ENCODE measurements at places on chromosomes 16 and 17.

DNA sequence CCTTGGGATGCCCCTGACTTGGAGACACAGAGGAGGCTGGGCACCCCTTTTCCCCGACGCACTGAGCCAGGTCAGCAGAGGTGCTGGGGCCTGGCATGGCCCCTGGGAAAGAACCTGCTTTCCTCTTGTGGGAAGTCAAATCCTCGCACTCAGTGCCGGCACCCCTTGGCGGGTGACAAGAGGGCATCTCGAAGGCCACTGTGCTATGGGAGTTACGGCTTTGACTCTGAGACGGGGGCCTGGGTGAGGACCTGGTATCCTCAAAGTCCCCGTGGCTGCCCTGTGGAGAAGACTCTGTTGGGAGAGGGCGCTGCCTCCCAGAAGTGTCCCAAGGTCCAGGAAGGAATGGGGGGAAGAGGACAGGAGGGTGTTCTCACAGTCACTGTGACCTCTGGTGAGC is 117.0 kb downstream of the METRNL start:
- DNase-seq: no peak

DNA sequence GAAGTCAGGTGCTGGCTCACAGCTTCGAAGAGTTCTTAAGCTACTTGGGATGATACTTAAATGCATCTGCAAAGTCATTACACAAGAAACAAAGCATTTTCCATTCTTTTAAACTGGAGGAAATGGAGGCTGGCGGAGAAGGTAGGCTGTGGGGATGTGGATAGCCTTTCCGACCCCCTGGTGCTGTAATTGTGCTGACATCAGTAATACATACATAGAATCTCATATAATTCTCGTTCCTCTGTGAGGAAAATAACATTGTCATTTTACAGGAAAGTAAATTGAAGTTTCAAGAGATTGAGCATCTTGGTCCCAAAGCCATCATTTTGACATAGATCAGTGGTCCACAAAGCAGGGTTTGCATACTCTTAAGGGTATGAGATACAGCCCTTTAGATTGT is 39.5 kb downstream of the UTP18 start:
- DNase-seq: no peak

DNA sequence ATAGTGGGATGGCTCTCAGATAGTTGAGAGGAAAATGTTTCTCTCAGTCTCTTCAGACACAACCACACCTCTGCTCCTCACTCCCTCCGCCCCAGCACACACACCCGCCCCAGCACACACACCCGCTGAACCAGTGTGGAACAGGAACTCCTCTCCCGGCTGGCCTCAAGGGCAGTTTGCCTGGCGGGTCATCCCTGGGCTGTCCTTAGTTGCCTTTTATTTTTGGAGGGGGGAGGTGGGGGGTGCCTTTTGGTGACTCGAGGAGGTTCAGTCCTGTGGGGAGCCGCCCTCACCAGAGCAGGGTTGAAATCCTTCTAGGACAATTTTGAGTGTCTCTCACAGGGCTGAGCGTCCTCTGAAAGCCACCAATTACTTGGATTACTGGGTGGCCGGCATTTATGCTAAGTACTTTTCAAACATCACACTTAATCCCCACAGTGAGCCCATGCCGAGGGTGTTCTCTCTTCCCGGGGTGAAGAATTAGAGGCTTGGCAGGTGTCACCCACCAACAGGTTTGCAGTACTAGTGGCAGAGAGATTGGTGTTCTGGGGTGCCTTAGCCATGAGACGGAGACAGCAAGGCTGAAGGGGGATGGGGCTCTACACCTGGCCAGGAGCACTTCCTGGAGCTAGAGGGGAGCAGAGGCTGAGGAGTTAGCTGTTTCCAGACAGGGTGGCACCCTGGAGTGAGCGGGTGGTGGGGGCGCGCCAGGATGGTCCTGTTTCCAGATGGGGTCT is 2.8 kb downstream of the RASD1 start:
- DNase-seq: no peak

GRCh38 chr17:3944485-3945388 is 19.5 kb downstream of the ATP2A3 start:
- peak; percentile 41 for DNase-seq

- no peak for DNase-seq
Observed at GRCh38 chr17:73511719-73512115, 132.5 kb downstream of the SDK2 start.

- DNase-seq: no peak
Observed at GRCh38 chr16:90026135-90026534, 6.9 kb upstream of the DBNDD1 start.

GRCh38 chr16:52827456-52827855 is 225.2 kb downstream of the CHD9NB start:
- no peak for DNase-seq

DNA sequence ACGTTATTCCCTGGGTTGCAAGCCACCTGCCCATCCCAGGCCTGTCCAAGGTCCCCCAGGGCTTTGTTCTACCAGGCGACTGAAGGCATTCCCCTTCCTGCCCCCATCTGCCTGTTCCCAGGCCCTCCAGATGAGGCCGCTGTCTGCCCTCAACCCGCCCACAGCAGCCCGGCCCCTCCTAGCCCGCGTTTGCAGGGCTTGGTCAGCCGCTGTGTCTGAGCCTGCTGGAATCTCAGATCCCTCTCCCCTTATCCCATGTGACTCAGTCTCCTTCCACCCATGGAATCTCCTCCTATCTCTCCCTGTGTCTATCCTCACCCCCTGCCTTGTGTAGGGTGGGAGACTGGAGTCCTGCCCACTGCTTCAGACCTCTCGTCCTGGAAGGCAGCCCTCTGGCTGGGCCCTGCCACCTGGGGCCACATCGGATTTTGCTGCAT is 186.0 kb upstream of the TNRC6C start:
- DNase-seq: peak; percentile 21

- peak; percentile 2 for DNase-seq
Observed at GRCh38 chr17:48457080-48457836, 27.2 kb upstream of the SKAP1 start.

GRCh38 chr16:80233097-80233835 is 307.5 kb upstream of the DYNLRB2 start:
- no peak for DNase-seq

DNA sequence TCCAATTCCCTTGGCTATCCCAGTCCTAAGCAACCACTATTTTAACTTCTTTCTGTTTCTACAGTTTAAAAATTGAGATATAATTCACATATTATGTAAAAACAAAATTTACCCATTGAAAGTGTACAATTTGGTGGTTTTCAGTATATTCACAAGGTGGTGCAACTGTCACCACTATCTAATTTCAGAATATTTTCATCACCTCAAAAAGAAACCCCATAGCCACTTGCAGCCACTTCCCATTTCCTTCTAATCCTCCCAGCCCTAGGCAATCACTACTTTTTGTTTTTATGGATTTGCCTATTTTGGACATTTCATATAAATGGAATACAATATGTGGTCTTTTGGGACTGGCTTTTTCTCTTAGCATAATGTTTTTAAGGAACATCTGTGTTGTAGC is 36.1 kb upstream of the NACA2 start:
- DNase-seq: no peak

DNA sequence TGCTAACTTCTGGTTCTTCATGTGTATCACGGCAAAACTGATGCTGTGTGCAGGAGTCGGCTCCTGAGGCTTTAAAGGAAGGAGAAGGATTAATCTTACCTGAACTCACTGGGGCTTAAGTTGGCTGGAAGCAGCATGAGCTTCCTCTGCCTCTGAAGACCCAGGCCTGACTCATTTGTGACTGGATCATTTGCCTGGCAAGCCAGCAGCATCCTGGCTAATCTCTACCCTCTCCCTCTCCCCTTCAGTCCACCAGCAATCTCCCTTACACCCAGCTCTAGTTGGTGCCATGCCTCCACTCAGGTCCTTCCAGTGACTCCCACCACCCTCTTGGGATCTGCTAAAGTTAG is 150.3 kb downstream of the IRX3 start:
- DNase-seq: no peak

- DNase-seq: no peak
Observed at GRCh38 chr16:65059406-65059980, 62.4 kb downstream of the CDH11 start.

GRCh38 chr16:83835586-83836566 is 28.1 kb downstream of the HSBP1 start:
- no peak for DNase-seq

GRCh38 chr17:81228420-81228819 is 5.7 kb upstream of the CEP131 start:
- DNase-seq: no peak

DNA sequence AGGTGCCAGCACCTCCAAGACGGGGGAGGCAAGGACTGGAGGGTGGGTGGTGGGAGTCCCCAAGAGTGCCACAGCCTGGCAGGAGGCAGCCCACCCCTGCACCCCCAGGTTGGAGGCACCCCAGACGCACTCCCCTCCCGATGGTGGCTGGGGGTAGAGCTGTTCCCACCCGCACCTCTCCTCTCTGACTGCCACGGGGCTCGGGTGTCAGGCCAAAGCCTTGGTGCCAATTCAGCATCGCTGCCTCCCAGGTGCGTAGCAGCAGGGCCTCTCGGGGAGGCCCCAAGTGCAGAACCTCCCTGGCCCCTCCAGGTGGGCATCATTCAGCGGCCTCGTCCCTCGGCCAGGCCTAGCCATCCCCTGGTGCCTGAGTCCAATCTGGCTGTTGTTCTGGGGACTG is 81.1 kb downstream of the ENGASE start:
- no peak for DNase-seq

GRCh38 chr16:77948835-77949234 is 73.5 kb upstream of the CLEC3A start:
- no peak for DNase-seq

DNA sequence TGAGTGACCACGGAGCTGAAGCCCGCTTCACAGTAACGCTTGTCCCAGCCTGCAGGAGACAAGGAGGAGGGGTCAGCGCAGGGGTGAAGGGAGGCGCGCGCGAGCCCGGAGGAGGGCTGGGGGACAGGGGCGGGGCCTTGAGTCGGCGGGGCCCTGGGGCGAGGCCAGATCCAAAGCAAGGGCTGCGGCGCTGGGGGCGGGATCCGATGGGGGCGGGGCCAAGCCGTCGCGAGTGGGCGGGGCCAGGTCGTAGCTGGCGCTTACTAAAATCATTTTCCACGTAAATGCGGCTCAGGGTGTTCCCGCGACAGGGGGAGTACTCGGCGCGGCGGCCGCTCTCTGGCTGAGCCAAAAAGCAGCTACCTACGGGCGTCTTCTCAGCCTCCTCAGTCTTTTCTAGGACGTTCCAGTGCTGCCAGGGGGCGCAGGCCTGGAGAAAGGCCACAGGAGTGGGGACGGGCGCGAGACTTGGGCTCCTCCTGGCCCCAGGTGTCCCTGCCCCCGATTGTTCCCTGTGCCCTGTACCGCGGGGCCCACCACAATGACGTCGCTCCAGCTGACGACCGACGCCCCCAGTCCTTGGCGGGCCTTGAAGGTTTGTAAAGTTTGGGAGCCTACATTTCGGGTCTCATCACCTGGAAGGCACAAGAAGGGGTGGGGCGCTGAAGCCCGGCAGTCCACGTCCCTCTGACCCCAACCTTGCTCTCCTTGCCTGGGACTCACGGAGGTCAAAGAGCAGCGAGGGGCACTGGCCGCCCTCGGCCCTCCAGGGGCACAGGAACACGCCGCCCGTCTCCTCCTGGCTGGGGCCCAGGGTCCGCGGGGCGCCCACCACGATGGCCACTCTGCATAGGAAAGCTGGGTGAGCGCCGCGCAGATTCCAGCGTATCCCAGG is 3.9 kb downstream of the ITGA2B start:
- DNase-seq: peak; percentile 60

- no peak for DNase-seq
Observed at GRCh38 chr17:27158382-27158781, 135.5 kb upstream of the WSB1 start.

GRCh38 chr16:71854369-71854948 is 8.7 kb downstream of the ATXN1L start:
- no peak for DNase-seq

GRCh38 chr17:29049541-29050145 is 6.7 kb downstream of the PIPOX start:
- DNase-seq: no peak

All from NCI-H1048 (cell line).